ENCODE measurements at places on chromosomes 2 and 18.
A peak's percentile ranks its signal among the peaks of the same experiment; 100 is the strongest.

GRCh38 chr2:142725386-142725785, 152.1 kb upstream of the KYNU start:
- DNase-seq, result no peak

GRCh38 chr2:174682007-174682577, 82.2 kb downstream of the CHRNA1 start:
- peak; percentile 76 for DNase-seq

GRCh38 chr2:157327200-157327599, 1.6 kb upstream of the ERMN start:
- DNase-seq, result no peak

DNA sequence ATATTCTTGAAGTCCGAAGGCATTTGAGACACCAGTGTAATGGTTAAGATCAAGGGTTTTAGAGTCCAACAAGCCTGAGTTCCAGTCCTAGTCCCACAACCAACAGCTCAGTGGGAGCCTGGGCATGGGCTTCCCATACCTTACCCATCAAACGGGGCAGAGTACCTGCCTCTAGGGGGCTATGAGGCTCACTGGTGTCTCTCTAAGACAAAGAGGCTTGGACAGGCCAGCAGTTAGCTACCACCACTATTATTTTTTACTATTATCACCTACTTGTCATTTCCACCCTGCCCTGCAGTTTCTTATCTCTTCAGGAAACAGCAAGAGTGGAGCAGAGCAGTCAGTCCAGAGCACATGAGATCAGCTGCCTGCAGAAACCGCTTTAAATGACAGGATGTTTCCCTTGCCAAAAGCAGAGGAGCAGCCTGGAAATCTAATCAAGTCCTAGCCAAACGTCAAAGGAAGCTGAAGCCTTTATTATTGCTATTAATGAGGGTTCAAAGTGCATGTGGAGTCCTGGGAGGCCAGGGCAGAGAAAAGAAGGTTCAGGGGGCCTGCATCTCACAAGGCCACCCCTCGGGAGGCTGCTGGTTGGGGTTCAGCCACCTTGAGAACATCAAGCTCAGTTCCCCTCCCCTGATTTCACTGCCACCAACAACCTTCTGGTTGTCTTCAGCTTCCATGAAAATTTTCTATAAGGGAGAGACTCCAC, 66.6 kb downstream of the STPG4 start:
- DNase-seq, result no peak

- no peak for DNase-seq
These were observed 16.0 kb upstream of the SNORC start for GRCh38 chr2:232854082-232854481.

- DNase-seq, result no peak
These were observed 249.7 kb downstream of the TPGS2 start for GRCh38 chr18:36578871-36579710.

- DNase-seq, result no peak
These were observed 171.3 kb downstream of the ARHGAP15 start for GRCh38 chr2:143300536-143300935.

- no peak for DNase-seq
These were observed 28.0 kb downstream of the DNER start for GRCh38 chr2:229686122-229686919.

DNA sequence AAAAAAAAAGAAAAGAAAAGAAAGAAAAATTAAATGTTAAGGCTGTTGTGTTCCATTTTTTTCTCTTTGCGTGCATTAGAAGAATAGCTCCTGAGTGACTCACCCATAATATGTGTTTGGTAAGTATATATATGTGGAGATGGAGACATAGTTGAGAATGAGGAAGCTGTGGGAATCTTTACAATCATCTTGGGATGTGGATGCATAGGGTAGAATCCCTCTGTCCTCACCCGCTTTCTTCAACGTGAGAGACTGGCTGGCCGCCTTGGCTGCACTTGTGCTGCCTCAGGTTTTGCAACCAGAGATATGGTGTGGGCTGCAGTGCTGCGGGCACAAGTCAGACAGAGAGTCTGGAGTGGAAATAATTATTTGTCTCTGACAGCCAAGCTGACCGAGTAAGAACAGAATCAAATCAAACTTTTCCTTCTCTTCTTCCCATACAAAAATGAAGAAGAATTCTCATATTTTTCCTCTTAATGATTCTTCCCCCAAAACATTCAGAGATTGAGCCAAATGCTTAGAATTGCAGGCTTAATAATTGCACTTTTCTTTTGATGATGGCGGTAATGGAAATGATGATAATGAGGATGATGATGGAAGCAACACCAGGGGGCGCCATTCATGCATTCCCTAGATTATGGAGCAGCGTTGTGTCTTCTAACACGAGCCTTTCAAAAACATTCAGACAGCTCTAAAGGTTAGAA, 48.5 kb downstream of the SERPINB7 start:
- no peak for DNase-seq

- no peak for DNase-seq
These were observed 267.9 kb upstream of the REG3G start for GRCh38 chr2:78757640-78758039.

DNA sequence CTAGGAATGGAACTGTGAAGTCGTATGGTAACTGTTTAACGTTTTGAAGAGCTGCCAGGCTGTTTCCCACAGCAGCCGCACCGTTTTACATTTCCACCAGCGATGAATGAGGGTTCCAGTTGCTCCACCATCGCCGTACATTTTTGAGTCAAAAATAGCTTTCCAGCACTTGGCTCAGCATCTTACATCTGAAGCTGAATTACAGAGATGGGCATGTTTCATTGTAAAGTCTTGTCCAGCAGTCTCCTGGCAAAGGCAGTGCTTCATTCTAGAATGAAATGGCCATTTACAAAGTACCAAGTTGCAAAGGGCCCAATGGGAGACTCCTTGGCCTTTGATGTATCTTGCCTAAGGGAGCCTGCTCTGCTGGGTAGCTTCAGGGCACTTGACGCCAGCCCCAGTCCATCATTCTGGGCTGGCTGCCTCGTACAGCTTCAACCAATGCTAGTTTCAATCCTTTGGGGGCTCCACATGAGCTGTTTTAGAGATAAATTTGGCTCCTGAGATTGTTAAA, 45.1 kb downstream of the ATIC start:
- no peak for DNase-seq

DNA sequence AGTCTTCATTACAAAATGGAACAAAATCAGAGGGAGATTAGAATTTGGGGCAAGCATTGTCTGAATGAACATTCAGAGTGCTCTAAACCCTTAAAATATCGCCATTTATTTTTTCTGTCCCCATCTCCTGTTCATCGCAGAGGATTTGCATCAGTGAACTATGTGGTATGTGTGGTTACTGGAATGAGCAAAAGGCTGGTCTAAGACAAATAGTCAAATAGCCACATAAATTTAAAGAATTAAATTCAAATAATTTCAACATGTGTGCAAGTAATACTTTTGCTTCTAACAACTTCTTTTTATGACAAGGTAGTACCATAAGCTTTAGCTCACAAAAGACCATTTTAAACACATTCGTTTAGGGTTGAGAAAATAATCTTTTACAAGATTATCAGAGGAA, 82.6 kb upstream of the ST8SIA3 start:
- DNase-seq, result no peak

DNA sequence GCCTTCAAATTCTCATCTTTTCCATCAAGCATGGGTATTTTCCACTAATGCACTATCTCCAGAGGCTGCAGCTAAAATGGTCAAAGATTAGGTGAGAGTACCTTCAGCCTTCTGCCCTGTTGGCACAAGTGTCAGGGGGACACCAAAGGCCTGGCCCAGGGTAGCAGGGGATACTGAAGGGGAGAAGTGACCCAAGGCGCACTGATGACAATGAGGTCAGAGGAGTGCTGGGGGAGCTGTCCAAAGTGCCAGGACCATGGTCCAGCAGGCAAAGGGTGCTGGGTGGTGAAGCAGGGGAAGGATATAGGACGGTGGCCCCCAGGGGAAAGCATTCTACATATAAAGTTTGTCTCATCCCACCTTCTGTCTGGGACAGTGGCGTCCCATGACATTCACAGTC, 303.4 kb downstream of the SMAD2 start:
- no peak for DNase-seq

DNA sequence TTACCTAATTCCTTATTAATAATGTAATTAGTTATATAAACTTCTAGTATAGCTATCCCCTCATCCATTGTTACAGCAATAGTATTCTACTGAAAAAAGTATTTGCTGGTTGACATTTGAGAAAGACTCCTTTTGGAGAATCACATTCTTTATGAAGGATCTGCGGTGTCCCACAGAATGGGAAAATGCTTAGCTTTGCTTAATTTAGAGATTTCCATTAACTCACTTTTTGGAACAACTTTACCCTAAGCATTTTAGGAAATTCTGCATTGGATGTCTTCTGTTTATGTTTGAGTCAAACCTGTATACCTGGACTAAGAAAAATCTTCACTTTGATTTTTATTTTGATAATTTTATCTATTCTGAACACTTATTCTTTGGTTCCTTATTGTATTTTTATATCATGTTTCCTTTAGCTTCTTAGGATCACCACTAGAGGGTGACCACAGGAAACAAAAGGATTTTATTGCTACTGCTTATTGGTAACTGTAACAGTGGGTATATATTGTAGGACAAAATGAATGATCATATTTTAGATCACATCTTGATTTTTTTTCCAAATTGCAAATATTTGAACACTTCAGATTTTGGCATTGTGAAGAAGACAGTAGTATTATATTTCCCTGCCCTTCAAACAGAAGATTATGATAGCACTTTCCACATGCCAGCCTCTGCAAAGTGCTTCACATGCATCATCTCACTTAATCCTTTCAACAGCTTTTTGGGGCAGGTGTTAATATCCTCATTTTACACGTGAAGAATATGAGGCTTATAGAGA, 79.6 kb downstream of the MIB1 start:
- no peak for DNase-seq

DNA sequence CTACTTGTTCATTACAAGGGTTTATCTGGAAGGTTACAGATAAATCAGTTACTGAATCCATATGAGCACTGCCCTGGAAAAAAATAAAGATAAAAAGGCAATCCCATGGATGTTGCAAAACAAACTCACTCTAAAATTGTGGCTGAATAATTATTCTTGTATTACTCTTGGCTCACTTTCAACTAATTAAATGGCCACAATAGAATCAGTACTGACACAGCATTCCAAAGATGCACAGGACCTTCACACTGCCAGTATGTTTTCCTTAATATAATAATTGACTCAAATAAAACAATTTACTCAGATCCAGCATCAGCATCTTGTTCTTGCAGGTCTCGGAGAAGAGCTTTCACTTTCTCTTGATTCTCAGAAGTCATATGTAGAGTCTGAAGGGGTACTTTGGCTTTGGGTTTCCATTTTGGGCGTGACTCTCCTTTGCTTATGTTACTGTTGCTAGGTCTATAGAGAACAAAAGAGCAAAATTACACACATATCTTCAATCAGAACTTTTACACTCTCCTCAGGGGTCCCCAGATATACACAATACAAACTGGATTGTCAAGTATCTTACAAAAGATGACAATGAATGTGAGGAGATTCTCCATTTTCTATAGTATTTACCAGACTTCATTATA, 12.6 kb downstream of the DHX57 start:
- DNase-seq, result no peak

DNA sequence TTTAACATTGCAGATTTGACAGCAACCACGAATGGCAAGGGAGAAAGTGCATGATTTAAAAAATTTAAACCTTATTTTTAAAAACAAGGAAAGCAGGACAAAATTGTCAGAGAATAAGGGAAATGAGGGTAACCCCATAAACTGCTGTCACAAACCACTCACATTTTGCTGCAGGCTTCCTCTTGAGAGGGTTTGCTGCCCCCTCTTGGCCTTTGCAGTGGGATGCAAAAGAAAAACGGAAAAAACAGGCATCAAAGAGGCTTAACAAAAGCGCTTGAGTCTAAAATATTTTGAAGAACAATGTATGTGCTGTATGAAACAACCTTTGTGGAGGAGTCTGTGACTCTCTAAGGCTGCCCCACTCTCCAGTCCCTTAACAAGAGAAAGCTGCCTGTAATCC, 91.6 kb downstream of the TMX3 start:
- peak; percentile 70 for DNase-seq

DNA sequence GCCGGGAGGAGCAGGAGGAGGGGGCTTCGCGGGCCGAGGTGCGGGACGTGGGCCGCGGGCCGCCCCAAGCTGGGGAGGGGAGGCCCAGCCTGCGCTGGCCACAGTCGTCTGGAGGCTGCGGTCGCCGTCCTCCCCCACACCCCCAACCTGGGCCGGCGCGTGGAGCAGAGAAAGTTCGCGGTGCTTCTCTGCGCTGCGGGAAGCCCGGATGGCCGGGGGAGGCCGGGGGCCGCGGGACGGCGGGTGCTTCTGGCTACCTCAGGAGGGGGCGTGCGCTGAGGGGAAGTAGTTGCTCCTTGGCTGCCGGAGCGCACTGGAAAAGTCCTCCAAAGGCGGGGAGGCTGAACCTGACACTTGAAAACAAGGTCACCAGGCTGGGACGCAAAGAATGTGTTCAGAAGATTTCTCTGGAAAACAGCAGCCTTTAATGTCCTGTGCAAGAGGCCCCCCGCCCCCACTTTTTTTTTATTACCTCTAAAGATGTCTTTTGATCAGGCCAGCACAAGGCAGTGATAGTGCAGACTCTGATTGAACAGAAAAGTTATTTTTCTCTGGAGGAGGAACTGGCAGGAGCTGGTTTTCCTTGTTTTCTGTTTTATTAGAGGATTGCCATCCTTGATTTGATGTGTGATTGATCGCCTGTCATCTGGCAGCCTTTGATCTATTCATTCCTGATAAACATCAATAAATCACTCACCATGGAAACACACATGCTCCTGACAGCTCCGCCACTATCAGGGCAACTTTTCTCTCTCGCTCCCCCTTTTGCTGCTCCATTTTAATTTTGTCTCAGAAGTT, 1.6 kb downstream of the TSHZ1 start:
- peak; percentile 57 for DNase-seq

DNA sequence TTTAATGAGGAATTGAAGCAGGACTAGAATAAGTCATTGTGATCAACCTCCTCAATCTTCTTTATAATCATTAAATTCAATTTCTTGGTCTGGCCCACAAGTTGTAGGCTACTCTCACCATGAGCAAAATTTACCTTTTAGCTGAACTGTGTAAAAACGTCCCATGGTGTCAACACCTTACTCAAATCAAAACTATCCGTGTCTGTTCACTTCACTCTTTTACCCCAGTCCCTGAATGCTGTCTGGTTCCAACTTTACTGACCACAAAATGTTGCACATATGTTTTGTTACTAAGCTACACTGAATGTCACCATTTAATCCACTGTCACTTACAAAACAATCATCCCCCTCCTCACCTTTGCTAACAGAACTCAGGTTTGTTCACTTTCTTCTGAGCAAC, 951.6 kb upstream of the SLC39A10 start:
- DNase-seq, result no peak

GRCh38 chr2:238954841-238955591, 107.1 kb downstream of the TWIST2 start:
- no peak for DNase-seq

All from retina (tissue), 1 donor.